ENCODE measurements at places on chromosomes 5 and 9.

DNA sequence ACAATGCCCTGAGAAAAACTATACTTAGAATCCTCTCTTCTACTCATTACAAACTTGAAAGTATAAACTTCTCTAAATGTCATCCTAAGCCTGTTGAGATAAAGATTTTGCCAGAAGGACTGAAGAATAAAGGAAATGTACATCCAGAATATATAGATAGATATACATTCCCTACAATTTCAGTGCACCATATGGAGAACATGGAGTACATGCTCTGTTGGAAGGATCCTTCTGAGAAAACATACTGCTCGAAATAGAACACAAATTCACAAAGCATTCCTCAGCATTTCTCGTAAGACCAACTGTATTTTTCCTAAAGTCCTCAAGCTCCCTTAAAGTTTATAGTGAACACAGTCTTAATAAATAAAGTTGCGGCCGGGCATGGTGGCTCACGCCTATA lies 69.7 kb upstream of the RASA1 start:
- DNase-seq = no peak

- DNase-seq = no peak
Observed at GRCh38 chr5:32865475-32865874, 154.4 kb downstream of the NPR3 start.

DNA sequence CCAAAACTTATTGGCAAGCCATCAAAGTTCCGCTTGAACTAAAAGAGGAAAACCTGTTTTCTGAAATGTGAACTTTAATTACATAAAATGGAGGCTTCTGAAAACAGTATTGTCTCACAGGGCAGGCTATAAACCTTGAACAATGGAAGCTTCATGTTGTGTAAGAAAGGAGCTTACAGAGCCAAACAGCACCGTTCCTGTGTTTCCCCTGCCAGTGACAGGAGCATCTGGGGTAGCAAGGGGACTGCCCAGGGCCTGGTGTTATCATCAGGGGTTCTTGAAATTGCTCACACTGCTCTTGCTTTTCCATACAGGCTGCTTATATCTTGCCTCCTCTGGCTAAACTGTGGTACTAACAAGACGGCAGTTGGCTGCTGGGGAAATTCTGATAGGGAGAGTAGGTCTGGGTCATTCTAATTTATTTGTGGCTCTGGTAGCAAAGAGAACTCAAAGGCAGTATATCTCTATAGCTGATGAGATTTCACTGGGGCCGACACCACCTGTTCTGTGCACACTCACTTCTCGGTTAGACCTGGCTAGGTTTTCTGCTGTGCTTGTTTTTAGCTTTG lies 40.4 kb downstream of the BASP1 start:
- DNase-seq = no peak

DNA sequence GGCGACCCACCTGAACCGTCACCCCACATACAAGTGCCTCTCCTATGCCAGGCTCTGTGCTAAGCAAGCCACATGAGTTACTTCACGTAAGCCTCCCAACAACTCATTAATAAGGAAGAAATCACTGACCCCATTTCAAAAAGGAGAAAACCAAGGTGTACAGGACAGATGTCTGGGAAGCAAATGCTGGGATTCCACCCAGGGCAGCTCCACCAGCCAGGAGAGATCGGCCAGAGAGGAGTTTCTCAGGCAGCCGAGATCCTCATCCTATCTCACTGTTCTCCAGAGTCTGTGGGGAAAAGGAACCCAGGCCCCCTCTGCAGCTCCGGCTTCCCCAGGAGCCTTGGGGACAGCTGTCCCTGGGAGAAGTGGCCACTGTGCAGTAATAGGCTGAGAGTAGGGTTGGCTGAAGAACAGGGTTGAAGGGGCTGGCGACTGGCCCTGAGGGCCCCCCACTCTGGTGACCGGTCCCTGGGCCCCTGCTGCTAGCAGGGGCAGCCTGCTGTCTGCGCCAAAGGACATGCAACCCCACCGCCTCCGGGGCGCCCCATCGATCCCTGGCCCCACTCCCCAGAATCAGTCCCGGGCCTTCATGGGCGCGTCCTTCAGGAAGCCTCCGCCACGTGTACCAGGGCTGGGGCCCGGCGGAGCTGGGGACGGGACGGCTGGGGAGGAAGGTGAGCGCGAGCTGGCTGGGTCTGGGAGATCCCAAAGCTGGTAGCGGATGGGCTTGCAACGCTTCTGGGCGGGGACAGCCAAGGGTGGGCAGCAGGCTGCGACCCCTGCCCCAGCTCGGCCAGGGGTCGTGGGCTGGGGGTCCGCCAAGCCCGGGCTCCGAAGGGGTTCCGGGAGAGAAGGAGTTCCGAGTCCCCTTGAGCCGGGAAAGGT lies 44.1 kb upstream of the STXBP1 start:
- no peak for DNase-seq

- DNase-seq = no peak
Observed at GRCh38 chr9:105475302-105475701, 27.5 kb downstream of the FSD1L start.

GRCh38 chr5:34511915-34512314 lies 144.2 kb upstream of the RAI14 start:
- DNase-seq = no peak

DNA sequence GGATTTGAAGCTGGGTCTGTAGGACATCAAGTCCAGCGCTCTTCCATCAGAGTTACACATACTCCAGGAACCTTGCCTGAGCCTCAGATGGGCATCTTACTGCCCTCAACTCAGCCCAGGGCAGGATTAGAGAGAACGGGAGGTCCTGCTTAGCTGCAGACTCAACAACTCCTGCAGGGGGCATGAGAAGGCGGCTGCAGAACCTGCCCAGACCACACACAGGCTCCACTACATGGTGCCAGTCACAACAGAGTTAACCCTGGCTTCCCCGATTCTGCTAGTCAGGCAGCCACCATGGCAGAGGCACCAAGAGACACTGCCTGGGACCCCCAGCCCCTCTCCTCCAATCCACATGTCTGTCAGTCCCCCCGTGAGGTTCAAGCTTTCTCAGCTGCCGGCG lies 23.9 kb upstream of the CPLX2 start:
- DNase-seq = no peak

DNA sequence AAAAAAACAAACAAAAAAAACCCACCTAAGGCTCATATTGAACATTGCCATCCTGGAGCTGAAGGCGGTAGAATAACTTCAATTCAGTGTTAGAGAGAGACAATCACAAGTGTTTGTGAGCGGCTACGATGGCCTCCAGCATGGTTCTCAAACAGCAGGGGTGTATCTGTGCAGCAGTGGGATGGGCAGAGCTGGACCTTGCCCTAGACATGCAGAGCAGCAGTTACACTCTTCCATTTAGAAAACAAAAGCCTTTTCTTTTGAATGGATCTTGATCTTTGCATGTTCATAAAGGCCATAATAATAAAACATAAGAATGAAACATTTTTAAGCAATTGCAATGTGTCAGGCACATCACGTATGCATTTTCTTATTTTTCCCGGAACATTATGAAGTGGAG lies 50.3 kb downstream of the ARHGAP26 start:
- DNase-seq = no peak

GRCh38 chr9:27482709-27483108 lies 41.4 kb upstream of the IFNK start:
- no peak for DNase-seq

DNA sequence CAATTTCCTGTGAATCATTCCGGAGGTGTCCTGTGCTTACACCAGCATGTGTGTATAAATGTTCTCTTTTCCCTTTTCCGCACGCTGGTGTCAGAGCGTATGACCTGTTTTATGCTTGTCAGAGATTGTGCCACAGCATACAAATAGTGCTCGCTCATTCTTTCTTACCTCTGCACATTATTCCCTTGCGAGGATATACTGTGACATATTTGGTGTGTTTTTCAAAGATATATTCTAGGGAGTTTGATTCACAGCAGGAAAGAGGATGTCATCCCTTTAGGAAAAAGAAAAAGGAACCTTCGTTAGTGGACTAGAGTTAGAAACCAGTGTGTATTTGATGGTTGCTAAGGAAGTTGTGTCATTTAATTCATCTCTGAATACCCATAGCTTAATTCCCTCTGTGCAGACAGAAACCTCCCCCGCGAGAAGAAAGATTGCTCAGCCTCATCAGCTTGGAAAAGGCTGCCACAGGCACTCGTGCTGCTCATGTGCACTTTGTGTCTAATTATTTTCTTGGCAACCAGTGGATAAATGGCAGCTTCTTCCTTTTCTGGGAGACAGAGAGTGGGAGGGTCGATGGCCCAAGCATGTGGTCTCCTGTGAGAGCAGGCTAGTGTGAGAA lies 14.7 kb upstream of the CCIN start:
- no peak for DNase-seq

DNA sequence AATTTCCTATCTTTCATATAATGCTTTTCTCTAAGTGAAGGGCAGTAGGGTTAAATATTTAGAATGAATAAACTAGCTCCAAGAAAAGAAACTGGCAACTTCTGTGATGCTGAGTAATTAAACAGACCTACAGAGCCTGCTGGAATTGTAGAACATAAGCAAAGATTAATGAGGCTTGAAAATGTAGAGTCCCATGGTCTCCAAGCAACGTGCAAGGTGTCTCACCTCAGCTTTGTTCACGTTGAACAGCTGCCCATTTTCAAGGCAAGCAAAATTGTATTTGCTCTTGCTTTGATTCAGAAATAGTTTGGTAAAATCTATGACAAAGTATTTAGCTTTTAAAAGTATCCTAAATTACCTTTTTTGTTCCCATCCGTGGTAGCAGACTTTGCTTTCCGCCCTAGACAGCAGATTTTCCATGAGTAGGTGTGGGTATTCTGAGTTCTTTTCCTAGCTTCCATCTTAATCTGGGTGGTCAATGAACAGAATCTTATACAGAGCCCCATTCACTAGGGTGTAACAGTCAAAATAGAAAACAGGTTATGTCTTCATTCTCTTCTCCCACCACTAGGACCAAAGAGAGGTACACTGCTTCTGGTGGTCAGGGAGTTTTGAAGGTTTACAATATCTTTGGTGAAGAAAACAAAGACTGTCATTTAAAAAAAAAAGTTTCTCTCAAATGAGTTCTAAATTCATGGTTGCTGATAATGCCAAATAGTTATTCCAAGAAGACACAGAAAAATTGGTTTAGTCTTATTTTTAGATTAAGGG lies 52.1 kb upstream of the TYRP1 start:
- DNase-seq = no peak

GRCh38 chr5:59819806-59820205 lies 73.7 kb downstream of the PDE4D start:
- DNase-seq = no peak

- DNase-seq = no peak
Observed at GRCh38 chr9:136570191-136570845, 24.5 kb upstream of the NOTCH1 start.

- no peak for DNase-seq
Observed at GRCh38 chr9:14822666-14823065, 87.6 kb downstream of the FREM1 start.

DNA sequence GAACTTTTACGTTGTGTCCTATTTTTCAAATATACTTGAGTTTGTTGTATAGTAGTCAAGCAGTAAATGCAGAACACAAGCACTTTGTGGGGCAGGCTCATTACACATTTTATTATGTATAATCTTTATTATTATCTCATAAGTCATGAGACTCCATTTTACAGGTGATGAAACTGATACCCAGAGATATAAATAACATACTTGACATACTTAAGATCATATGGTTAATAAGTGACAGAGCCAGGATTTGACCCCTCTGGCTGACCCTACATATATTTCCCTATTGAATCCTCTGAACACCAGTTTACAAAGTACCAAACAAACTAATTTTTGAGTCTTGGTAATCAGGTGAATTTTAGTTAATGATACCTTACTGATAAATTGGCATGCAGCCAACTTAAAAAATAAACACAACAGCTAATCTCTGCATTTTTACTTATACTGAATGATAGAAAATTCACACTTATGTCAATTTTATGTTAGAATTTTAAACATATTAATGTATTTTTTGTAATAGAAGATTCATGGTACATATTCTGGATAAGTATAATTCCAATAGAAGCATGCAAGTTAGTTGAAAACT lies 305.0 kb upstream of the MEF2C start:
- no peak for DNase-seq

DNA sequence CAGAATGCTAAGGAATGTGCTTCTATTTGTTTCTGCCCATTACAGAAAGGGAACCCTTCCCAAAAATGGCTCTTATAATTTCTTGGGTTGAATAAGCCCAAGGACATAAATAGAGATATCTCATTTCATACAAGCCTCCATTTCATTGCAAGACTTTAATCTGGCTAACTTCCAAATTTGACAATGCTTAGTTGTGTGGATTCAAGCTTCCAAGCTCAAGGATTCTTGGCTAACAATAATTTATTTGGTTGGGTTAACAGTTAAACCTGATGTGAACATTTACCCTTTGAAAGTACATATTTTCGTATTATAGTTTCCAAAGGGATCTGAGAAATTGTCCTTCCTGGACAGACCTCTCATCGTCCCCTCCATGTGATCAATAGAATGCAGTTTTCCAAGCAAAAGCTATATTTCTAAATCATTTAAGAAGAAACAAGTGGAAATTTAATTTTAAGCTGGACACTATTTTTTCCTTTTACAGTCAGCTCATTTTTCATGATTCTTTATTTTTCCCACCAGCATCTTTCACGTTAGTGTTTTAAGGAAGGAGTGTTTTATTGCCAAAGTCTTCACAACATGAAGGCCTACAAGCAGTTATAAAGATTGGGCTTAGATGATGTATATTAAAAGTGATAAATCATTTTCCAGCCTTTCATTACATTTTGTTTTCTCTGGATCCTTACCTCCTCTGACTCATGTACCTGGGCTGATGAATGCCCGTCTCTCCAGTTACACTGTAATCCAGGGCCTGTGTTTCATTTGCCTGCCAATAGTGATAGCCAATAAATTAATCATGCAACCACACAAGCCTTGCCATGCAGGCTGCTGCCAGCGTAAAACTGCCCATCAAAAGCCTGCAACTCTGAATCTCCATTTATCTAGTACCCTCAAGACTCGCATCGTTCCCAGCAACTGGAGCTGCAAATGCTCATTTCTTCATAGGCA lies 176.7 kb downstream of the NTRK2 start:
- no peak for DNase-seq

GRCh38 chr9:83956086-83956435 lies 24.0 kb downstream of the HNRNPK start:
- no peak for DNase-seq

All from NCI-H1048 (cell line).